ENCODE measurements at places on chromosomes 2 and 18.

- DNase-seq = no peak
Measured at GRCh38 chr2:2010251-2010650, 265.9 kb upstream of the PXDN start.

DNA sequence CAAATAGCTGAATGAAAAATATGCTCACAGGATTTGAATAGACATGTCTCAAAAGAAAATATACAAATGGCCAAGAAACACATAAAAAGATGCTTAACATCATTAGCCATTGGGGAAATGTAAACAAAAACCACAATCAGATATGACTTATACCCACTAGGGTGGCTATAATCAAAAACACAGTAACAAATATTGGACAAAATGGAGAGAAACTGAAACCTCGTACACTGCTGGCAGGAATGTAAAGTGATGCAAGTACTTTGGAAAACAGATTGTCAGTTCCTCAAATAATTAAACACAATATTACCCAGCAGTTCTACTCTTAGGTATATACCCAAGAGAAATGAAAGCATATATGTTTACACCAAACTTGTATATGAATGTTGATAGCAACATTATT, 213.0 kb downstream of the PHLPP1 start:
- no peak for DNase-seq

DNA sequence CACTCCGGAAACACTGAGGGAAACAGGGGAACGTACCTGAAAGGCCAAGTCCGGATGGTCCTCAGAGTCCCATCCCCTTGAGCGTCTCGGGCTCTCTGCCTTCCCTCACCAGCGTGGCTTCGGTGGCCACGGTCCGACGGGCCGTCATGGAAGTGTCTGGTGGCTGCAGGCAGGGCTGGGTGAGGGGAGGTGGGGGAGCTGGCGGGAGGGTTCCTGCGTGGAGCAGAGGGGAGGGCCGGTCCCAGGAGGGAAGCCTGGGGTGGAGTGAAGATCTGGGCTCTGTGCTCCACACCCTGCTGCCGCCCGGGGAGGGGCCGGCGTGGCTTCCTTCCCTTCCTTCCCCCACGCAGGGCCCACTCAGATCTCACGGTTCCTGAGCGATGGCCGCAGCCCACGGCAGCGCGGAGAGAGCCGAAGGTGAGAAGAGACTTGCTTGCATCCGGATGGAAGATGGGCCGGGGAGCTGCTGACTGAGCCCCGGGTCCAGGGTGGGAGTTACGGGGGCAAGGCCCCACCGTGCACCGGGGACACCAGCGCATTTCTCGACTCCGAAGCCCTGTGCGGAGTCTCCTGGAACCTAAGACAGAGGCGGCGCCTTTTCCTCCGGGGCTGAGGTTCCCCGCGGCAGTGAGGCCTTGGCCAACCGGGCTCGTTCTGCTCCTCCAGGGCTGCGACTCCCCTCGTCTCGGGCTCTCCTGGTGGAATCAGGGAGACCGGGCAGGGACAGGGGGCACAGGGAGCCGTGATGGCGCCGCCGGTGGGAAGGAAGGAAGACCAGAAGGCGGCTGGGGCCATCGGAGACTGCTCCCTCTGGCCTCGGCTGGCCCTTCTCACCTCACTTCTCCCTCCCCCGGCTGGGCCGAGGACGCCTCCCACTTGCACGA, 49.1 kb downstream of the KCNF1 start:
- no peak for DNase-seq

GRCh38 chr2:85560812-85561279, 447 bp downstream of the GGCX start:
- no peak for DNase-seq

GRCh38 chr18:32804134-32804888, 31.5 kb upstream of the KLHL14 start:
- no peak for DNase-seq

DNA sequence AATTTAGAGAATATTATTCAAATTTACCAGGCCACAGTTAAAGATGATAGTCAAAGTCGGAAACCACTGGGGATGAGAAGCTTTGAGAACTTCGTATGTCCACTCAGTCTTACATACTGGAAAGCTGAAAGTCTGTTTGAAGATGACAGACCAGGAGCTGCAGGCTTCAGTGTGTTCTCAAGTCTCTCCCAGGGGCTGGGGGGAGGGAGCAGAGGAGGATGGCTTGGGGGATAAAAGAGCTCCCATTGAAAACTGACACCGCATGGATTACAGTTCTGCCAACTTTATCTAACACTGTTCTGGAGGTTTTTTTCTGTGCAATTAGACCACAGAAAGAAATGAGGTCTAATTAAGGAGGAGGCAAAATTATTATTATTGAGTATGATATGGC, 170.5 kb upstream of the ALKAL2 start:
- DNase-seq = no peak

DNA sequence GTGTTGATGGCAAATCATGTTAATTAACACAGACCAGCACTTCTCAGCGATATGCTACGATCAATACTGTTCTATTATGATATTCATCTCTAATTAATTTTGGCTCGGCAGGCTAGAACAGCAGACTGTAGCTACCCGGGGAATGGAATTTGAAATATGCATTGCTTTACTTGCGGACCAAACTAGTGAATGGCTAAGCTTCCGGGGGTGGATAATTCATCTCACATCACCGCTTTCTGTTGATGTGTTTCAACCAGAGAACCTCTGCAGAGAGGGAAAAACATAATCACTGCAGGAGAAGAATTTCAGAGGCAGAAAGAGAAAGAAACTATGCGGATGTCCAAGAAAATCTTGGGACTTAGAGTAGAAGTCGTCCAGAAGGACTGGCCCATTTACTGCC, 490.9 kb downstream of the STK39 start:
- DNase-seq = no peak

DNA sequence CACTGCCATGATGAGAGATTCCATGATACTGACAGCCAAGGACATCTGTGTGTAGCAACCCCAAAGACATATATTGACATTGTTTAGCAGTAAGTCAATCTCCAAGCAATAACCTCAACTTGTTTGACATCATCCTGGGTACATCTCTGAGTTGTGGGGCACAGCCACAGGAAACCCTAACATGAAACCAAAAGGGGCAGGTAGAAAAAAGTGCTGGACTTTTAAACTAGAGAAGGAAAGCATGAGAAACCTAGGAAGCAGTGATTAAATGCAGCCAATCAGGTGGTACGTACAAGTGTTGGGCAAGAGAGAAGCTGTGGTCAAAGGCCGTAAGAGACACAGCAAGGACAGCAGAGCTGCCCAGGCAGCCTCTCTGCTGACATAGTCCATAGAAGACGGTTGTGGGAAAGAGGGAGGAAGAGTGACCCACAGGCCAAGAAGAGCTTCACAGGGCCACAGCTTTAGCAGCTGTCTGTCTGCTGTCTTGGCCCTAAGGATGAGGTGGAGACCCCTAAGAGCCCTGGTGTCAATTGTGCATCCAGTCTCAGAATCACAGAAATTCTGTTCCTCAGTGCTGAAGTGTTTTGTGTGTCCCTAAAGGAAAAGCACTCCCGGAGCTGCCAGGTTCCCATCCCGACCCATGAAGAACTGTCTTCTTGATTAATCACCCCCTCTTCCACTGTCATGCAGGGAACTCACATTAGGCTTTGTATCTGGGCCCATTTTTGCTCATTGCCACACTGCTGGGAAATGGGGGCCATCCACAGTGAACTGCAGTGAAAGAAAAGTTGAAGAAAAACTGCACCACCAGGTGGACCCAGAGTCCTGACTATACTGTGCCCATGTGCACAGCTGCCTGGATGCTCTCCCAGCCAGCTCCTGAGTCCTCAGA, 25.4 kb upstream of the CHN1 start:
- peak; percentile 57 for DNase-seq

DNA sequence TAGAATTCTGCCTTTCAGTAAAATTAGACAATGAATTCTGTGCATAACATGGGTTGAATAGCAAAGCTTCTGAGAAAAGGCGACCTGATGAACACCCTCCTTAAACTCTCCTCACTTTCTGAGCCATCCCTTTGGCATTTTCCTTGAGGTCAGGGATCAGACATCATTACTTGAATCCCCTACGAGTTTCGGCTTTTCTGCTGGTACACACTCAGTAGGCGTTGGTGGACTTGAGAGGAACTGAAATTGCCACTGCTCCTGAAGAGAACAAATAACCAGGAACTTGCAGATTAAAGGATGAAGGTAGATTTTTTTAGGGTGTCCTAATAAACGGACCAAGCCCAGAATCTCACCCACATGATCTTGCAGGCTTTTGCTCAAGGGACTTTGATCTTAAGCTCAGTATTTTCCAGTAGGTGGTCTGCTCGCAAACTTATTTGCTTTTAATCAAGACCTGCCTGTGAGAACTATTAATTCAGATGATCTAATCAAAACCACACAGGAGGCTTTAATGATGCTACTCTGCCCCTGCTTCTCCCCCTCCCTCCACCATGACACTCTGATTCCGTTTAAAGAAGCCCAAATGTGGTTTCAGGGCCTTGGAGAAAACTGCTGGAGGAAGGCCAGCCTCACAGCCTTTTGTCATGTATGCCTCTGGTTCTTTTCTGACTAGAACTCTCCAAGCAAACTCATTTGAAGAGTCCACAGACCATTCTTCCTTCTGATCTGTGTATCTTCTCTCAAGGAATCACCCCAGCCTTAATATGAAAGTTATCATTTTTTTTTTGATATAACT, 124.9 kb downstream of the PRKCE start:
- no peak for DNase-seq

- DNase-seq = no peak
Measured at GRCh38 chr2:24544456-24545115, 53.5 kb downstream of the NCOA1 start.

- DNase-seq = no peak
Measured at GRCh38 chr2:73947412-73948018, 20.8 kb downstream of the DGUOK start.

DNA sequence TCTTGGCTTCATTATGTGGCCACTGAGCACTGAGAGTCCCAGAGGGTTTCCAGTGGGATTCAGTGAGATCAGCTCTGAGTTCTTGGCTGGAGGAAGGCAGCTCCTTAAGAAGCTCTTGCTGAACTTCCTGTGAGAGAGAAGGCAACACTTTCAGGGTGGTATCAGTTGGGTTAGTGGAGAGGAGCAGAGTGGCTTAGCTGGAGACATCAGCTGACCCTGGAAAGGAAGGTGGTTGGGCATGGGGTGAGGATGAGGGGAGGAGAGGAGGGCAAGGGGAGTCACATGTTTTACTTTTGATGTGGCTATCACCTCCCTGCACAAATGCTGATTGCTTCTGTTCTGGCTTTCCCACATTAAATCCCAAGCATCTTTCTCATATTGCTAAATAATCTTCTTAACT, 95.1 kb downstream of the ACOXL start:
- no peak for DNase-seq

- DNase-seq = no peak
Measured at GRCh38 chr2:33442528-33443079, 33.8 kb upstream of the RASGRP3 start.
